ENCODE measurements at places on chromosomes 7 and 10.

- no peak for DNase-seq
These were observed 61.8 kb downstream of the FGFR2 start for GRCh38 chr10:121536310-121536913.

GRCh38 chr10:44898665-44899064, 12.5 kb upstream of the TMEM72 start:
- no peak for DNase-seq

DNA sequence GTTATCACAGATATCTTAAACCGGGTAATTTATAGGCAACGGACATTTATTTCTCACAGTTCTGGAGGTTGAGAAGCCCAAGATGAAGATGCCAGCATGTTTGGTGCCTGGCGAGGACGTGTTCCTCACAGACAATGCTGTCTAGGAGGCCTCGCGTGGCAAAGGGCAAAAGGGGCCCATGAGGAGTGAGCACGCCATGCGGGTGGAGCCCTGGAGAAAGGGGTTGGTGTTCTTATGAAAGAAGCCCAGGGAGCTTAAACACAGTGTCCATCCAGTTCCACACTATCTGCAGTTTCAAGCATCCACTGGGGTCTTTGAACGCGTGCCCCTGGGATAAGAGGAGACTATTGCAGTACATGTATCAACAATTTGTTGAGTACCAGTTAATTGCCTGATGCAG, 51.4 kb downstream of the CXCL12 start:
- no peak for DNase-seq

GRCh38 chr7:77202481-77202976, 2.9 kb upstream of the FGL2 start:
- DNase-seq = peak; percentile 65

DNA sequence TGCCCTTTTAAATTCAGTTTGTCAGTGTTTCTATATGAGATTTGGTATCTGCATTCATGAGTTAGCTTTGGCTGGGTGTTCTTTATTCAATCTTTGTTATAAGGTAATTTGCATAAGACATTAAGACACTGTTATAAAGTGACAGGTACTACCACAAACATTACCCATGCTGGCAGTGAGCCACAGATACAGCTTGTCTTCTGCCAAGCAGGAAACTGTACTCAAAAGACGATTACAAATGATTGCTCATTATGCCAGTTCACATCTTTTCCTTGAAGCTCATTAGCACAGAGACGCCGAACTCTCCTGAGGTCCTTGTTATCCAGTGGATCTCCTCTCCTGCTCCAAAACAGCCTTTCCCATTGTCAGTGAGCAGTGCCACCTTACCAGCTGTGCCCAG, 30.4 kb downstream of the AMPH start:
- DNase-seq = no peak

Data from activated CD8-positive, alpha-beta memory T cell treated with anti-CD3 and anti-CD28 coated beads, Interleukin-2, amount 10 ng/mL, durations not matched to agents 7 days and 5 days (primary cell).